ENCODE measurements at places on chromosomes 5 and 9.

- no peak for DNase-seq
These were observed 195.3 kb downstream of the FBXL7 start for GRCh38 chr5:15695215-15695731.

DNA sequence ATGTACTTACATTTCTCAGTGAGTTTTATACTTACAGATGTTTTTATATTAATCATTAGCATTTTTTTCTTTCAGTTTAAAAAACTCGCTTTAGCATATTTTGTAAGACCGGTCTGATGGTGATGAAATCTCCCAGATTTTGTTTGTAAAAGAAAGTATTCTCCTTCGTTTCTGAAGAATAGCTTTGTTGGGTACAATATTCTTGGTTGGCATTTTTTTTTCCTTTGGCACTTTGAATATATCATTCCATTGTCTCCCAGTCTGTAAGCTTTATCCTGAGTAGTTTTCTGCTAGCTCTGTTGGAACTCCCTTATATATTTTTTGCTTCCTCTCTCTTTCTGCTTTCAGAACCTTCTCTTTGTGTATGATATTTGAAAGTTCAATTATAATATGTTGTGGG lies 412.6 kb downstream of the RASEF start:
- no peak for DNase-seq

DNA sequence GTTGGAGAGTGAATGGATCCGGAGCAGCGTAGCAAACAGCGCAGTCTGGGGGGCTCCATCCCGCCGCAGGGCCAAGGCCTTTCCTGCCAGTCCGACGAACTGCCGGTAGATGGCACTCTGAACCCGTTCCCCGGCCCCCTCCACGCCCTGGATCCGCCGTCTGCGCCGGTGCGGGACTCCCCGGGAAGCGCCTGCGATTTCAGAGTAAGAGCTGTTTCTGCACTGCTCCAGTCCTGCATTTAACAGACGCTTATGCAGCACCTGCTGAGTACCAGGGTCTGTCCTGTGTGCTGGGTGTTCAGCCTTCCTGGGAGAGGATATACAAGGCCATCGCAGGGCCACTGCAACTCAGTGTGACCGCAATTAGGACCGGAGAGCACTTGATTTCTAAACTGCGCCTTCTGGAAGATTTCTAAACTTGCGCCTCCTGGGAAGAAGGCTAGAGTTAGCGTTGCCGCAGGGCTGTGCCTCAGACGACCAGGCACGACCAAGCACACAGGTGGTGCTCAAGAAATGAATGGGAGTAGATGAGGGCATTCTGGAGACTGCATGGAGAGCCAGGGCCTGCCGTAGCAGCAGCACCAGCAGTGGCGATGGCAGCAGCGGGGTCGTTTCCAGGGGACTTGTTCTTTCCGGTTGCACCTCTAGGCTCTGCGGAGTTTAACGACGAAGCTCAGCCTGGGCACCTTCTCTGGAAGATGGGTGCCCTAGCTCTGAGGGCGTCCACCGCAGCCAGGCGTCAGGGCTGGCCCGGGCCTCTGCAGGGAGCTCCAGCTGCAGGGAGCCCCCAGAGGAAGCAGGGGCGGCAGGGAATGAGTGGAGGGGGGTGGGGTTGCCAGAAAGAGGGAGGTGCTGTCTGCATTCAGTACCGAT lies 14.3 kb upstream of the TIFAB start:
- peak; percentile 73 for DNase-seq

DNA sequence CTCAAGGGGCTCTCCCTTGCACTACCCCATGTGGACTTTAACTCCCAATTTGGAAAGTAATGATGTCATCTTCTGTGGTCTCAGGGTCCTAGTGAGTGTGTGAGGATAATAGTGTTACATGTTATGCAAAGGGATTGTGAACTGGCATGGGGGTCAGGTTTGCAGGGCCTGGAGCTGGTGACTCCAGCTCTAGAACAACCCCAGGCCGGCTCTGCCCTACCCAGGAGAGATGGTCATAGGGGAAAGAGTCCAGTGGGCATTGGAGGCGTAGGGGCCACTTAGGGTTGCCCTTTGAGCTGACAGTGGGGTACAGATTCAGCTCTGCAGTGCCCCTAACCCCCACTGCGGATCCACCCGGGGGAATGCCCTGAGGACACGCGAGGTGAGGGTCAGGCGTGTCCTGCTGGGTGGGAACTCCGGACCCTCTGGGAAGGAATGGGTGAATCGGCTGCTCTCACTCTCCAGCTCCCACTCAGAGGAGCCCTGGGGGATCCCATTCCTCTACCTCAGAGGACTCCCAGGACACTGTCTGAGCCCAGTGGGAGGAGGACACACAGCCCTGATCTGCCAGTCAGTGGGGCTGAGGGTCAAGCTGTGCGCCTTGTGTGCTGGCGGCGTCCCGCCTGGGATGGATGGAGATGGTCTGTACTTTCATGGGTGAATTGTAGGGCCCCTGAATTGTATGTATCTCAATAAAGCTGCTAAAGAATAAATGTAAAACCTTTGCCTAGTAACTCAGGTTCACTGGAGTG lies 2.5 kb upstream of the NKD2 start:
- DNase-seq: no peak

GRCh38 chr5:120463006-120463680 lies 957 bp upstream of the PRR16 start:
- no peak for DNase-seq

- DNase-seq: no peak
These were observed 52.1 kb upstream of the CACNA1B start for GRCh38 chr9:137825324-137825989.

DNA sequence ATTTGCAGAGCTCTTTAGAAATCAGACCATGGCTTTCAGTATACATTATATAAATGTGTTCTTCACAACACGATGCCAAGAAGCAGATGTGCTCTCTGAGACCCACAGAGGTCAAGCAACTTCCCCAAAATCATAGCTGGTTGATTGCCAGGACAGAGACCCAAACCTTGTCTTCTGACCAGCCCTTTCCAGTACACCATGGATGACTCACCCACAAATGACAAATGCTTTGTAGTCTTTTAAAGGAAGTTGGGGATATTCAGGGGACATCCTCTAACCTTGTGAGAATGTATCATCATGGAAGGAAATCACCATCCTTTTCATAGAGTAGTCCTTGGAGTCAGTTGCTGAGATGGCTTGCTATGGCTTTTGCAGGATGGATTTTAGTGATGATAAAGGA lies 30.1 kb downstream of the ZNF462 start:
- DNase-seq: no peak

DNA sequence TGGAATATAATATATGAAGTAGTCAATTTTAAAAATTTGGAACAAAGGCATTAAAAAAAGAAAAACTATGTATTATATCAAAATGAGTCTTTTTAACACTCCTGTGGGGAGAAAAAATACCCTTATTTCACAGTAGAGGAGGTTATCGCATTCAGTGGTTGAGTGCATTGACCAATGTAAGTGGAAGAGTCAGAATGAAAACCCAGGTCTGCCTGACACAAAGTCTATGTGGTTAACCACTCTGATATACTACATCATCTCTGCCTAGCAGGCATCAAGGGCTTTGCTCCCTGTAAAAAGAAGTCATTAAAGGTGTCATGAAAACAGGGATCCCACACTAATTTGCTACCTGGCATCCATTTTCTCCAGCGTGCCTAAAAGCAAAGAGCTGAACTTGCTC lies 417.2 kb upstream of the C9orf72 start:
- DNase-seq: no peak

DNA sequence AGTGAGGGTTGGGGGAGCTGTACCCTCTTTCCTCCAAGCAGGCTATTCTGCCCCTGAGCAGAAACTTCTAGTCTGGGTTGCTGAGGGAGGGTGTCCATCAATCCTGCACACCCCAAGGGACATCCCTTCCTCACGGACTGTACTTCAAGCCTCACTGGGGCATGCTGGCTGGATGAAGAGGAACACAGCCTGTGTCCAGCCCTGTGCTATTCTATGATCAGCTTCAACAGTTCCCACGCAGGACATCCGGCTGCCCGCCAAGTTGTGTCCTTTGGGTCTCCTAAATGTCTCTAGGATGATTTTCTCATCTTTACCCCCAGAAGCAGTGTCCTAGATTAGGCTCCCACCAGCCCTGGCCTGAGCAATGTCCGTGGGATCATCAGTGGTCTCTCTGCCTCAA lies 68.1 kb downstream of the CRB2 start:
- no peak for DNase-seq

DNA sequence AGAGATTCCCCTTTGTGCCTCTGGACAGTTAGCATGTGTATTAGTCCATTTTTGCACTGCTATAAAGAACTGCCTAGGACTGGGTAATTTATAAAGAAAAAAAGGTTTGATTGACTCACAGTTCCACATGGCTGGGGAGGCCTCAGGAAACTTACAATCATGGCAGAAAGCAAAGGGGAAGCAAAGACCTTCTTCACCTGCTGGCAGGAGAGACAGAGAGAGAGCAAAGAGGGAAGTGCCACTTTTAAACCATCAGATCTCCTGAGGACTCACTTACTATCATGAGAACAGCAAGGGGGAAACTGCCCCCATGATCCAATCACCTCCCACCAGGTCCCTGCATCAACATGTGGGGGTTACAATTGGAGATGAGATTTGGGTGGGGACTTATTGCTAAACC lies 6.0 kb downstream of the CFAP90 start:
- no peak for DNase-seq

GRCh38 chr9:90552317-90552716 lies 90.3 kb downstream of the DIRAS2 start:
- DNase-seq: no peak

DNA sequence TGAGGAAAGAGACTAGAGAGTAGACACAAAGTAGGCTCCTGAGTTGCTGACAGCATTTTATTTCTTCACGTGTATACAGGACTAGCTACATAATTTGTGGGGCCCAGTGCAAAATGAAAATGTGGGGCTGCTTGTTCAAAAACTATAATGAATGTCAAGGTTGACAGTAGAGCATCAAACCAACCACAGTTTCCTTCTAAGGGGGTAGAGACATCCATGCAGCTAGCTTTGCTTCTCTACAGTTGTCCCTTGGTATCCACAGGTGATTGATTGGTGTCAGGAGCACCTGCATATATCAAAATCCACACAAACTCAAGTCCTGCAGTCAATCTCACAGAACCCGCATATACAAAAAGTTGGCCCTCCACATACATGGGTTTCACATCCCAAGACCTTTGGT lies 129.6 kb downstream of the SAXO1 start:
- DNase-seq: no peak

GRCh38 chr5:146463446-146463845 lies 16.3 kb downstream of the TCERG1 start:
- no peak for DNase-seq

GRCh38 chr9:137044037-137044436 lies 1.9 kb downstream of the NPDC1 start:
- no peak for DNase-seq

DNA sequence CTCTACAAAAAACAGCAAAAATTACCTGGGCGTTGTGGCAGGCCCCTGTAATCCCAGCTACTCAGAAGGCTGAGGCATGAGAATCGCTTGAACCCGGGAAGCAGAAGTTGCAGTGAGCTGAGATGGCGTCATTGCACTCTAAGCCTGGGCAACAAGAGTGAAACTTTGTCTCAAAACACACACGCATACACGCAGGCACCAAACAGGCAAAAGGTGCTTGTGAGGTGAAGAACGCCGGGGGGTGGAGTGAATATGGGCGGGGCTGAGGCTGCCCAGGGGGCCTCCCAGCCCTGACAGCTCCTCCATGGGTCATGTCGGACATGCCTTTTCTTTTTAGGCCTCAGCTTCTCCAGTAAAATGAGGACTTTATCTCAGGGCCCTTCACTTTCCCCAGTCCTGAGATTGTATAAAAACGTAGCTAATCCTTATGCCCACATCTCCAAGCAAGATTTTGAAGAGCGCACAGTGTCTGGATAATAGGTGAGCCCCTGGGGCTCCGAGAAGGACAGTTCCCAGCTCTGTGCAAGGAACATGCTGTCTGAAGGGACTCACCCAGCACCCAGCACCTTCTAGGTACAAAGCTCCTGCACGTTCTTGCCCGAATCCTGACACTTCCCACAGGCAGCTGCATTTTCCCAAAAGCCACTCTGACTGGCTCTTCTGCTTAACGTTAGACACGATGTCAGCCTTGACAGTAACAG lies 168.3 kb downstream of the COL23A1 start:
- no peak for DNase-seq

GRCh38 chr5:122101636-122102285 lies 23.7 kb upstream of the LOX start:
- no peak for DNase-seq

DNA sequence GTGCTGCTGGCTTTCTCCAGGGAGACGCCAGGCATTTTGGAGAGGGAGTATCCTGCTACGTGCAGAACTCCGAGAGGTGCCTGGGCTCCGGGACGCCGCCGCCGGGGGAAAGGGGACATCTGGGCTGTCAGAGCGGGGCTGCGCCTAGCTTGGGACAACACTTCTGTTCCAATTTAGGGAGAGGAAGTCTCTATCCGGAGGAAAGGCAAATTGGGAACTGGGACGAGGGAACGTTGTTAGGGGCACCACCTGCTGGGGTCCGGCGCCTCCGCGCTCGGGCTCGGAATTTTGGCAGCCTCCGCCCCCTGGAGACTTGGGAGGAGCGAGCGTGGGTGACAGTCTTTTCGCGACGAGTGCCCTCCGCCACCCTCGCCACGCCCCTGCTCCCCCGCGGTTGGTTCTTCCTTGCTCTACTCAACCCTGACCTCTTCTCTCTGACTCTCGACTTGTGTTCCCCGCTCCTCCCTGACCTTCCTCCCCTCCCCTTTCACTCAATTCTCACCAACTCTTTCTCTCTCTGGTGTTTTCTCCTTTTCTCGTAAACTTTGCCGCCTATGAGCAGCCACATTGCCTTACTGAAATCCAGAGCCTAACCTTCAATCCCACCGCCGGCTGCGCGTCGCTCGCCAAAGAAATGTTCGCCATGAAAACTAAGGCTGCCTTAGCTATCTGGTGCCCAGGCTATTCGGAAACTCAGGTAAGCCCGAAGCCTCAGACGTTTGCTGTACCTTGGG lies 1.6 kb downstream of the TSLP start:
- peak; percentile 50 for DNase-seq

- no peak for DNase-seq
These were observed 5.2 kb upstream of the ANXA6 start for GRCh38 chr5:151162776-151163175.

DNA sequence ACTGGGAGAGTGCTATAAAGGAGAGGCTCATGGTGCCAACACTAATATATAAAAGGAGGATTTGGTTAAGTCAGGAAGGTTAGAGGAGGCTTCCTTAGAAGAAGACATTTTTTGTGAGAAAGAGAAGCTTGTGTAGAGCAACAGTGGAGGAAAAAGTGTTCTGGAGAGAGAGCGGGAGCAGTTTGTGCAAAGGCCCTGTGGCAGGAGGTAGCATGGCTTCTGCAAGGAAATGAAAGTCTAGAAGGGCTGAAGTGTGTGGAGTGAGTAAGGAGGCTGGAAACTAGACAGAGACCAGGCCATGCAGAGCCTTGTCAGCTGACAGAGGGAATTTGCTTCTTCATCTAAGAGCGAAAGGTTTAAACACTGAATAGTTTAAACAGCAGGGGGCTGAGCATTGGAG lies 64.4 kb upstream of the ARAP3 start:
- DNase-seq: no peak

GRCh38 chr5:176938472-176938871 lies 39.3 kb upstream of the HK3 start:
- no peak for DNase-seq

DNA sequence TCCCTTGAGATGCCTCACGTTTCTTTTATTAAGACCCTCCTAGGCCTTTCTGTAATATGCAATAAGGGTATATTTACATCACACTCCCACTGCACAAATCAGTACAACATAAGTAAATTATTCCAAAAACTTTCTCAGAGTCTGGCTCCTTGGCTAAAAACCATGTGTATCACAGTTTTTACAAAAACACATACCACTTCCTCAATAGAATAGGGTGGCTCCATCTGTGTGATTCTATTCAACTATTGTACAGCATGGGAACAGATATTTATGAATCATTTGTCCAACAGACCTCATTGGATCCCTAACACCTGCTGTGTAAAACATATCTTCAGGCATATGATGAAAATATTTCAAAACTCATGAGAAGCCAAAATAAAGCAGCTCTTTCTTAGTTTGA lies 502.7 kb downstream of the EFNA5 start:
- no peak for DNase-seq

All from stimulated activated CD4-positive, alpha-beta T cell treated with anti-CD3 and anti-CD28 coated beads, Interleukin-2, amount 100 ng/mL, for 48 hours (primary cell).